ENCODE measurements at places on chromosomes 1 and 21.

DNA sequence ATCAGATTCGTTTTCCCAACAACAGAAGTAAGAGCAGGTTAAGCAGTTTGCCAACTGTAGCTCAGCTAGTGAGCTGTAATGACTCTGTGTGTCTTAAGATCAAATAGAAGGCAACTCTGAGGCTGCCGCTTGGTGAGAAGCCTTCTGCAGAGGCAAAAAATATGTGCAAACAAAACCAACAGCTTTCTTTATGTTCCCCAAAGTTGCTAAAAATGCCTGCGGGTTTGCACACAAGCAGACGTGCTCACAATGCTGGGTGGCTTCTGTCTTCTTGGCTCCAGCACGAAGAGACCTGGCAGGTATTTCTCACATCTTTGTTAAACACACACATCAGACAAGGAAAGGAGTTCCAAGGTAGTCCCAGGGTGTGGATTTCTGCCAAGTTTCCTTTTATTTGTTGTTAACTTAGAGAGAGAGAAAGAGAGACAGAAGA, 158.9 kb upstream of the JUN start:
- DNase-seq: no peak

DNA sequence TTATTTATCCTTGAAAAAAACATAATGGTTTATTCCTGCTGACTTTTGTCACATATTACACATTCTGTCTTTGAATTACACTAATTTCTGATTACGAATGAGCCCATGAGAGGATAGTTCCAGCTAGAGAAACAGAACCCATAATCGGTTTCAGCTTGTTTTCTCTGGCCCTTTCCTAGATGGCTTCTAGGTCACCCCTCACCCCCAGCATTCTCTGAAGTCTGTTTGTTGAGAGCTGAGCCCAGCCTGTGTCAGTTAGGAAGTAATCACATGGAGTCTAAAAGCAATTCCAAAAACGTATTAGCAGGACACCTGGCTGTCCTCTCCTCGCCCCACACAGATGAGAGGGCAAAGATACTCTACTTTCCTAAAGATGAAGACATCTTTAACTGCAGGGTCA, 48.9 kb downstream of the KIAA1614 start:
- DNase-seq: no peak

- DNase-seq: no peak
Measured at GRCh38 chr1:246425895-246426294, 81.2 kb downstream of the SMYD3 start.

DNA sequence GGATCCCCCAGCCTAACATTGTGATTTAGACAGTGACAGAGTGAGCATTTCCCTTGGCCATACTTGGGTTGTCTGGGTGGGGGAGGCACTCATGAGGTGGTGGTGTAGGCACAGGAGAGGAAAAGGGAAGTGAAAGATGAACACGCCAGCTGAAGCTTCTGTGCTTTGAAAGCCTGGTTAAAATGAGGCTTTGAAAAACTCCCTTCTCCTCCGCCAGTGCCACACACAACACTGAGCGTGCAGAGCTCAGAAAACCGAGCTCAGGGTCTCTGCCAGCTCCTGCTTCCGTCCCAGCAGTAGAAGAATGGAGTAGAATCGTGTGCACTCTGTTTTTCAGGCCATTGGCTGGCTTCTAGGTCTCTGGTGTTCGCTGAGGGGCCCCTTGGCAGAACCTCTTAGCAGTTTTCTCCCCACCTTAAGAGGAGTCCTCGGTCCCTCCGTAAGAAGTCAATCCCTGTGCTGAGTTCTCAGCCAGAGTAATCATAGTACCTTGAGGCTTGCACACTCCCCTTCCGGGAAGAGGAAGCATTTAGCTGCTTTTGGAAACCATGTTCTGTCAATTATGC, 12.9 kb downstream of the PLEKHM2 start:
- DNase-seq: no peak

- DNase-seq: no peak
Measured at GRCh38 chr1:33268927-33269610, 12.8 kb downstream of the ZNF362 start.

DNA sequence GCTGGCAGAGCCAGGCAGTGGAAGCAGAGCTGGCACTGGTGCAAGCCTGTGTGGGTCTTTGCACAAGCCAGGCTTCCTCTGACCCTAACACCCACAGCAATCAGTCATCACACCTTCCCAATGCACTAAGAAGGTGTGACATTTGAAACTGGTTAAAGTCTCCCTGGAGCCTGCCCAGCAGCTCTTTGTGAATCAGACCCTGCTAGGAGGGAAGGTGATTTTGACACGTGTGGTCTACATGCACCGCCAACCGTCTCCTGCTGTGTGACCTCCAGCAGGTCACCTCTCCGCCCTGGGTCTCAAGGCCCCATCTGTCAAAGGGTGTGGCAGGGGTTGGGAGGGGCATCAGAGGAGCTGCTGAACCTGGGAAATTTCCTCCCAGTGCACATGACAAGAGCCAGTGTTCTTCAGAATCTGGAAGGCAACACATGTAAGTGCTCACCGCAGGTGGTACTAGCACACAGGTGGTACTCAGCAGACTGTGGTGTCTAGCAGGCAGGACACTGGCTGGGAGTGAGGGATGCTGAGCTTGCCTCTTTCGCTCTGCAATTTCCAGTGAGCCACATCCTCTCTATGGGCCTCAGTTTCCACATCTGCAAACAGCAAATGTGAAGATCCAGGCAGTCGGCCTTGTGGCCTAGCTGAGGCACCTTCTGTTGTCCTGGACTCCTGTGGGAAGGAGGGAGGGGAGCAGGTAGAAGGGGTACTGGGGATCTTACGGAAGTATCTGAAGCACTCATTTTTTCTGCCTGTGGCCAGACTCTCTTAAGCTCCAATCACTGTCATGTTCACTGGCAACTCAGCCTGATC, 123.2 kb downstream of the DMRTB1 start:
- DNase-seq: peak; percentile 90

DNA sequence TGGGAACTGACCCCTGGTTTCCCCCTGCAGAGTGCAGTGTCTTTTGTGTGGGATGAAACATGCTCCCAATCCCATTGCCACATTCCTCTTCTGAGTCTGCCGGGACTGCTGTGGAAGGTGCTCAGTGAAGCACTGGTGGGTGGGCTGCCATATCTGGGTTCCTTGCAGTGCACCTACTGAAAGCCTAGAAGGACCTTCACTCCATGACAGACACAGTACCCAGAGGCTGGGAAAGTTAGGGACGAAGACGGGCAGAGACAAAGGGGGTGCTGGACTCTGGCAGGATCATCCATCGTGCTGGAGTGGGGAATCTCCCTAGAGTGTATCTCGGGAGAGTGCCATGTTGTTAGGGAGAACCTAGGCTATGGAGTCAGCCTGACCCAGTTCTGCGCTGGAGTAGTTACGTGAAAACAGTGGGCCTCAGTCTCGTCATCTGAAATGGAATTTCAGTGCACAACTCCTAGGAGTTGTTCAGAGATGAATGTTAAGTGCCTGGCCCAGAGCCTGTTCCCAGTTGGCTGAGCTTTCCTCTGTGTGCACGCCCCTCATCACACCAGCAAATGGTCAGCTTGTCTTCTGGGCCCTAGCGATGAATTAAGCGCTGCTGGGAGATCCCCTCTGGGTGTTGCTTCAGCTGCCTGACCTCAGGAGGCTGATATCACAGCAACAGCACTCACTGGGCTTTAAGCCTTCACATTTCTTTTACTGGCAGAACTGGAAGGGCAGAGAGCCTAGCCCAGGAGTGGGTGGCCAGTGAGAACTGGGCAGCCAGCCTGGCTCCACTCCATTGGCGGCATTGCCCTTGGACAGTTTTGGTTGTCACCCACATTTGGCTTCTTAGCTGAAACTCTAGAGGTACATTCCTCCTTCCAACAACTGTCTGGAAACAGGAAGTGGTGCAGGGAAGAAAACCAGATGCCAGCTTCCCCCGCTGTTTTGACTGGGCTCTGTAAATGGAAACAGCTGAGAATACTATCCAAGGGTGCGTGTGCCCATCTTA, 479.8 kb upstream of the VAMP3 start:
- DNase-seq: no peak

GRCh38 chr1:197841883-197842553, 60.4 kb upstream of the C1orf53 start:
- no peak for DNase-seq

- no peak for DNase-seq
Measured at GRCh38 chr1:221100611-221101010, 221.4 kb downstream of the HLX start.

DNA sequence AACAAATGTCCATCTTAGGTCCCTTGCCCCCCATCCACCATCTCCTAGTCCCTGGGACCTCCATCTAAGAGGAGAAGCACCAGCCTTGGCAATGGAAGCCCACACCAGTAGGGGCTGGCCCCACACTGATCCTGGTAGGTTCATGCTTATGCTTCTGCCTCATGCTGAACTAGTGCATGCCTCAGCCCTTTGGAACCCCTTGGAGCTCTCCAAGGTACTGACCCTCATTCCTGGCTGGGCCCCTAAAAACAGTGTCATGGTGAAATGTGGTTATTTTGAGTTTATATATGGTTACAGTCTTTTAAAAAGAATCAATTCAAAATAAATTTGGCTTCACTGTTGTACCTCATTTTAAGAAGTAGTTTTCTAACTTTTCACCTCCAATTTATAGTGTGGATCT, 108.3 kb downstream of the HIVEP3 start:
- no peak for DNase-seq

- no peak for DNase-seq
Measured at GRCh38 chr1:151501474-151501873, 9.7 kb upstream of the CGN start.

GRCh38 chr21:31135531-31136184, 97.4 kb upstream of the KRTAP19-8 start:
- DNase-seq: no peak

DNA sequence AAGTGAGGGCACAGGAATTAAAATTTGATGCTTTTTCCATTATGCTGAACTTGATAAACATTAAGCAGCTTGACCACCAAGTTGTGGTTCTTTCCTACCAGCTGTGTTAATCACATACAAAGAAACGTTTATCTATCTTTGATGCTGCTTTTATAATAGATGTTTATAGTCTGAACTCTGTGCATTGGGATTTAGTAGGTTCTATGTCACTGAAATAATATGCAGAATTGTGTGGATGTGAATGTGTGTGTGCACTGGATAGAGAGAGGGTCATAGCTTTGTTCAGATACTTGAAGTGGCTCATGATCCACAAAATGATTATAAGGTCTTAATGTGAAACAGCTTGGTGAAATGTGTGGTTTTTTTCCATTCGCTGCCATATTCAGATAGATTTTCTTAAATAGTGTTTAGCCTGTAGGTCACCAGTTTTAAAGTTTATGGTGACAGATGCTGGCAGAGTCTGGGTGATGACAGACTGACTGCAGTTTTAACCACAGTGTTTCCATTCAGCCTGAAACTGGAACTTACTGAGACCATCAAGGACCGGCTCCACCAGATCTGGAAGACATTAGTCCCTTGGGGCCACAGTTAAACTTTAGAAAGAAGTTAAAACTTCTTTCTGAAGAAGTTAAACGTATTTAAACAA, 10.2 kb downstream of the DDI2 start:
- DNase-seq: no peak

DNA sequence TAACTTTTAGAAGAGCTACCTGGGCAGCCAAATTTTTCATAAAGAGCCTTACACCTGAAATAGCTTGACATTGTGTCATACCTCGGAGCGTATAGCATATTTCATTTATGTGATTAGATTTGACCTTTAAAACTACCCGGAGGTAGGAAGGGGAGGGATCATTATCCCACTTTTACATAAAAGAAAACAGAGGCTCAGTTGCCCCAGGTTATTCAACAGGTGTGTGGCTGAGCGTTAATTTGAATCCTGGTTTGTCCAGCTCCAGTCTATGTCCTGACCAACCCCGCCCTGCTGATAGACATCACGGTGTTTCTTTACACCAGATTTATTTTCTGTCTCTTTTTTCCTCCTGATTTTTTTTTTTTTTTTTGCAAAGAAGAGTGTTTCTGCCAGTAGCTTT, 39.7 kb downstream of the PBX1 start:
- DNase-seq: no peak

GRCh38 chr1:163361123-163361934, 39.6 kb downstream of the NUF2 start:
- peak; percentile 24 for DNase-seq

DNA sequence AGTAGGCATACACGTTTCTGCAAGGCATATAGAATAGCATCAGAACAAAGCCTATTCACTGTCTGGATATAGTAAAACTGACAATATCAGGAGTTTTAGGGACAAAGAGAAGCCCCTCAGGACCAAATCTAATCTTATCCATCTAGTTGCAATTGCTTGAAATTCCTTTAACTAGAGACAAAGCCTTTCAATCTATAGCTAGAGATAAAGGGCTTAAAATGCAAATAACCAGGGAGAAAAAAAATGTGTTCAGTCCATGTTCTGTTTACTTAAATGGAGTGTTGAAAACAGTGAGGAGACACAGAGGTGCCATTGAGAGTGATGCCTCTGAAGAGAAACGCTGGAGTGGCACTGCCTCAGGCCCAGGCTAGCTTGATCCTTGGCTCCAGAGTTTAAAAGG, 286.1 kb downstream of the DPYD start:
- no peak for DNase-seq

GRCh38 chr1:80531182-80531581, 1269.6 kb upstream of the ADGRL2 start:
- DNase-seq: no peak

- no peak for DNase-seq
Measured at GRCh38 chr1:223153177-223154119, 10.4 kb upstream of the TLR5 start.

DNA sequence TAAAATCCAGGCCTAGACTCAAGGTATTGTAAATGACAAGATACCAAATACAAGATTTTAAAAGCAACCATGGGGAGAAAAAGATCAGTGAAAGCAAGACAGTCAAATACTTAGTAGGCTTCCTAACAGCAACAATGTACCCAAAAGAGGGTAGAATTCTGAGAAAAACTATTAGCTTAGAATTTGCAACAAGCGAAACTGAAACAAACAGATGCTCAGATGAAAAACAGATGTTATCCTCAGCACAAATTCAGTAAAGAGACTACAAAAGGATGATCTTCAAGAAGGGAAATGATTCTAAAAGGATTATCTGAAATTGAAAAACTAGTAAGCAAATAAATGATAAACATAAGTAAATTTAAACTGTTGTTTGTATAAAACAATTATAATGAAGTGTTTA, 40.0 kb downstream of the PDC start:
- no peak for DNase-seq

GRCh38 chr1:2255420-2256369, 27.6 kb downstream of the SKI start:
- DNase-seq: peak; percentile 47

GRCh38 chr1:32693455-32694174, 9.0 kb downstream of the SYNC start:
- DNase-seq: no peak

GRCh38 chr1:181206979-181207790, 118.7 kb downstream of the IER5 start:
- DNase-seq: no peak

GRCh38 chr1:118298397-118298796, 113.4 kb upstream of the SPAG17 start:
- DNase-seq: no peak

Measured in NCI-H2171 treated with DMSO at 0.1 percent for 48 hours (cell line).